Right lung (tissue), 10 donors: ENCODE measurements at places on chromosomes 16 and 17. TPM values are rescaled to one million over a fixed set of nuclear protein-coding genes. Genes with fewer than 3 reads are reported as not detected.

The ACAP1 gene
- 7.6 TPM for polyA plus RNA-seq

The DBNDD1 gene
- 7.8 TPM for polyA plus RNA-seq

The CCT6B gene
- 4.8 TPM for polyA plus RNA-seq

The ARL5C gene
- polyA plus RNA-seq: 0.51 TPM

The CBX2 gene
- polyA plus RNA-seq: 20.1 TPM

The TBC1D3H gene
- polyA plus RNA-seq: not detected

The SPATA32 gene
- polyA plus RNA-seq: 0.40 TPM

The PMM2 gene
- 24.6 TPM for polyA plus RNA-seq

The TRIM37 gene
- 17.3 TPM for polyA plus RNA-seq

The SMIM5 gene
- polyA plus RNA-seq: 3.4 TPM

GRCh38 chr16:58001781-58002415 is 691 bp downstream of the USB1 start:
- DNase-seq: no peak

- DNase-seq: no peak
These were observed 36.3 kb downstream of the POLR3E start for GRCh38 chr16:22333457-22333994.

GRCh38 chr16:87618216-87618615 is 15.9 kb downstream of the JPH3 start:
- no peak for DNase-seq

GRCh38 chr16:25006504-25007056 is 8.6 kb downstream of the ARHGAP17 start:
- no peak for DNase-seq

DNA sequence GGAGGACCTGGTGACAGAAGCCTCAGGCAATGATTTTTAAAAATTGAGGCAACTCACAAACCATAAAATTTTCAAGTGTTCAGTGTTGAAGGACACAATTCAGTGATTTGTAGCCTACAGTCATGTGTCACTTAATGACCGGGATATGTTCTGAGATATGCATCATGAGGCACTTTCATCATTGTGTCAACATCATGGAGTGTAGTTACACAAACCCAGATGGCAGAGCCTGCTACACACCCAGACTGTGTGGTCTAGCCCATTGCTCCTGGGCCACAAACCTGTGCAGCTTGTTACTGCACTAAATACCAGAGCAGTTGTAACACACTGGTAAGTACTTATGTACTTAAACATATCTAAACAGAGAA is 1.6 kb downstream of the PRSS41 start:
- DNase-seq: no peak

DNA sequence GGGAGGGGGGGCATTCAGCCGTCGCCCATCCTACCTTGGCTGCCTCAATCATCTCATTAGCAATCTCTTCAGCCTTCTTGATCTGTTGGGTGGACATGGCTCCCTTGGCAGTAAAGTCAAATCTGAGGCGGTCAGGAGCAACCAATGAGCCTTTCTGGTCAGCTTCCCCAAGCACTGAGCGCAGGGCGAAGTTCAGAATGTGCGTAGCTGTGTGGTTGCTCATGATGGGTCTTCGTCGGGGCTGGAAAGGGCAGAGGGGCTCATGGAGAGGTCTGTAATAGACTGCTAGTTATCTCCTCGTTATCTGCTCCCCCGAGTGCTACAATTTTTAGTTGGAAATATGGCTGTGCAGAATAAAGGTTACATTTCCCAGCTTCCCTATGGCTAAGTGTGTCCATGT is 7.2 kb upstream of the EXOSC6 start:
- DNase-seq: no peak
